ENCODE measurements at places on chromosomes 2 and 18.

DNA sequence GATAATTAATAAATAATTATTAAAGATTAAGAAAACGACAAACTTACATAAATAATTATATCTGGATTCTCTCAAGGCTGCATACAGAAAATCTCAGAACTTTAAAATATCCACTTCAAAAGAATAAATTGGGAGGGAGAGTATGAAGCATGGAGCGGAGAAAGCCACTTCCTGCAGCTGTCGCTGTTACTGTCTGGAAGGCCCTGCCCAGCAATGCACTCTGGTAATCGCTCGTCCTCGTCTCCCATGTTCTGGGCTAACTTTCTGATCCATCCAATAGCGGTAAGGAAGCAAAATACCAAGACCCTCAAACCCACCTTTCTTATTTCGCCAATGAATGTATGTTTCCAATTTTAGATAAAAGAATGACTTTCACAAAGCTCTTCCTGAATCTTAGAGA is 26.7 kb downstream of the CYRIA start:
- DNase-seq: no peak
- H3K27ac ChIP-seq: no peak overlapping the region
- peaks cover 24% of the 10 kb centered on the region for H3K4me1 ChIP-seq

DNA sequence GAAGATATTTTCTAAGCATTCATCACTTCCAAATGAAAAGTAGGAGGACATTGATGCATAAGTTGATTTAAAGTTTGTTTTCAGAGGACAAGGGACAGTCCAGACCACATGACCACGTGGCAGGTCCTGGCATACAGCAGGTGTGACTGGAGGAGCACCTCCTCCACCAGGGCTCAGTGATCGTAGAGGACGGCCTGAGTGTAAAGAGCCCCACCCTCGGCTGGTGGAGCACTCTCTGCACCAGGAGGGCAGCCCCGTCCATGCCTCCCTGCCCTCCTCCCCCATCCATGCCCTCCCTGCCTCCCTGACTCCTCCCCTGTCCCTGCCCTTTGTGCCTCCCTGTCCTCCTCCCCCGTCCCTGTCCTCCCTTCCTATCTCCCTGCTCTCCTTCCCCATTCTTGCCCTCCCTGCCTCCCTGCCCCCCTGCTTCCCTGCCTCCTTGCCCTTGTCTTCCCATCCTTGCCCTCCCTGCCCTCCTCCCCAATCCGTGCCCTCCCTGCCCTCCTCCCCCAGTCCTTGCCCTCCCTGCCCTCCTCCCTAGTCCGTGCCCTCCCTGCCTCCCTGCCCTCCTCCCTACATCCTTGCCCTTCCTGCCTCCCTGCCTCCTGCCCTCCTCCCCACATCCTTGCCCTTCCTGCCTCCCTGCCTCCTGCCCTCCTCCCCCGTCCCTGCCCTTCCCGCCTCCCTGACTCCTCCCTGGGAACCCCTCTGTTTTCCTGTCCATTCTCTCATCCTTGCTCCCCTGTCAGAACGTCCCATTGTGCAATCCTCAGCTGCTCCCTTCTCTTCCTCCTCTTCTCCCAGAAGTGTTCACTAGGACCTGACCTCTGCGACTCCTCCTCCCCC is 47.9 kb downstream of the ANKMY1 start:
- H3K36me3 ChIP-seq: peaks cover 1% of the 10 kb centered on the region
- no peak overlapping the region for H3K4me3 ChIP-seq
- DNase-seq: peak; percentile 14

DNA sequence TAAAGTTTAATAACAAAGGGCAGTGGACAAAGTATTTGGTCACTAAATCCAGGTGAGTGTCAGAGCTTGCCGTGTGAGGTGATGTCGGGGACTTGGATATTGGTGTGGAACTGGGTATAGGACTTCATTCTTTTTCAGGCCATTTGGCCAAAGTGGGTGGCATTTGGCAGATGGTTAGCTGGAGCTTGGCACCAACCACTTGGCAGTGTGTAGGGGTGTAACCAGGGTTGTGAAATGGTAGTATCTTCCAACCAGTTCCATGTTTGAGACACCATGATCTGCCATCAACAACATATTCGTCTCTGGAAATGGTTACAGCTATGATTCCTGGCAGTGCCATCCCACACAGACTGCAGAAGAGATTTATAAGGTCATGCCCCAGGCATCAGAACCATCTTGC is 113.9 kb downstream of the CCDC85A start:
- no peak for DNase-seq
- H3K27me3 ChIP-seq: no peaks in the 10 kb centered on the region
- no peaks in the 10 kb centered on the region for H3K36me3 ChIP-seq
- no peak overlapping the region for H3K4me3 ChIP-seq

GRCh38 chr2:147293991-147294824 is 550.6 kb upstream of the ACVR2A start:
- H3K4me3 ChIP-seq: no peak overlapping the region
- H3K27me3 ChIP-seq: no peaks in the 10 kb centered on the region
- peak overlapping the region; percentile 77 for H3K27ac ChIP-seq
- H3K36me3 ChIP-seq: peaks cover 50% of the 10 kb centered on the region
- peaks cover 91% of the 10 kb centered on the region for H3K4me1 ChIP-seq

DNA sequence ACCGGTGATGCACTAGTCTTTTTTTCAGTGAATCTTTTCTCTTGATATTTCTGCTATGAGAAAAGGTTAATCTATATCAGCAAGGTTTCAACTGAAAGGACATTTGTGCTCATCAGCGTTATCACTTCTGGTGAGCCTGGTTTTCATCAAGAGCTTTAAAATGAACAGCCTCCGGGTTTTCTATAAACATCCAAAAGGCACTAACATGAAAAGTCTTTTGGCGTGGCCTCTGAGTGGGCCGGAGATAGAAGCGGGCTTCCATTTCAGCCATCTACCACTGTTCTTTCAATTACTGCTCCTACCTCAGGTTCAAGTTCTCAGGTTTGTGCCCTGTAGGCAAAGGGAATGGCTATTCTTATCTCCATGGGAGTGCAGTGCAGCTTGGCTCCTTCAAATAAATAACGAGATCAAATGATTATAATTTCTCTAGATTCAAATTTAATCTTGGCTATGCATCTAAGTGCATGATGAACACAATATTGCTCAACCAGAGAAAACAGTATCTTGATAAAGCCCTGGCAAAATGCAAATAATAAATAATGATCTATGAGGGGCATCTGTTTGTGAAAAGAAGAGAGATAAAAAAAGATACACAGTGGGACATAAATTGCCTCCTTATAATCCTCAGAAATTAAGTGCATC is 314.8 kb downstream of the CDH2 start:
- no peaks in the 10 kb centered on the region for H3K36me3 ChIP-seq
- no peak overlapping the region for H3K4me3 ChIP-seq
- no peaks in the 10 kb centered on the region for H3K27me3 ChIP-seq
- no peak overlapping the region for H3K27ac ChIP-seq
- no peaks in the 10 kb centered on the region for H3K4me1 ChIP-seq
- DNase-seq: no peak

DNA sequence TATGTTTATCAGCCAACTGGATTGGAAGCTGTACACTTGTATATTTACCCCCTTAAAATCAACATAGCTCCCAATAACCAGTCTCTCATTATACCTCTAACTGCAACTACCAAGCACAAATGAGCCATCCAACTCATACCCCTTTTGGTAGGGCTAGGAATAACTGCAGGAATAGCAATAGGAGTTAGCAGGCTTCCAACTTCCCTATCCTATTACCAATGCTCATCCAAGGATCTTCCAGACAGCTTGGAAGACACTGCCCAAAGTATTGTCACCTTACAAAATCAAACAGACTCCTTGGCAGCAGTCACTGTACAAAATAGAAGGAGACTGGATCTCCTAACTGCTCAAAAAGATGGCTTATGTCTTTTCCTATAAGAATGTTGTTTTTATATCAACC is 61.6 kb downstream of the SLC25A12 start:
- no peaks in the 10 kb centered on the region for H3K27me3 ChIP-seq
- no peak overlapping the region for H3K4me3 ChIP-seq
- no peaks in the 10 kb centered on the region for H3K4me1 ChIP-seq
- no peak for DNase-seq

DNA sequence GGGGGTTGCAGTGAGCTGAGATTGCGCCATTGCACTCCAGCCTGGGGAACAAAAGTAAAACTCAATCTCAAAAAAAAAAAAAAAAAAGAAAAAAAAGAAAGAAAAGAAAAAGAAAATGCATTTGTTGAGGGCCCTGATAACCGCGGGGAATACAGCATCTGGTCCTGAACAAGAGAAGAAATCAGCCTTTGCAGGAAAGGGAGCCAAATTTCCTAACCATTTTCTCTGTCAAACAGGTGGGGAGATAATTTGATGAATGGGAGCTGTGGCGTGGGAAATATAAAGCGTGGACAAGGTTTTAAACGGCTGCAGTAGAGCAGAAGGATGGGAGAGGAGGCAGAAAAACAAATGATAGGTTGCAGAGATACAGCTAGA is 864 bp downstream of the E2F6 start:
- peaks cover 8% of the 10 kb centered on the region for H3K27me3 ChIP-seq
- peaks cover 37% of the 10 kb centered on the region for H3K4me1 ChIP-seq
- H3K36me3 ChIP-seq: peaks cover 7% of the 10 kb centered on the region
- H3K27ac ChIP-seq: no peak overlapping the region
- no peak for DNase-seq

DNA sequence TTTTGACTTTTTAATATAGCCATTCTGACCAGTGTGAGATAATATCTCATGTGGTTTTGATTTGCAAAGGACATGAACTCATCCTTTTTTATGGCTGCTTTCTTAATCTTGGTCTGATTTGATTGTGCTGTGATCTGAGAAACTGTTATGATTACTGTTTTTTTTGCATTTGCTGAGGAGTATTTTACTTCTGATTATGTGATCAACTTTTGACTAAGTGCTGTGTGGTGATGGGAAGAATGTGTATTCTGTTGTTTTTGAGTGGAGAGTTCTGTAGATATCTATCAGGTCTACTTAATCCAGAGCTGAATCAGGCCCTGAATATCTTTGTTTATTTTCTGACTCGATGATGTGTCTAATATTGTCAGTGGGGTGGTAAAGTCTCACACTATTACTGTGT is 16.8 kb downstream of the SP140L start:
- H3K4me1 ChIP-seq: peaks cover 55% of the 10 kb centered on the region
- H3K27me3 ChIP-seq: no peaks in the 10 kb centered on the region
- DNase-seq: no peak
- peaks cover 72% of the 10 kb centered on the region for H3K36me3 ChIP-seq
- H3K4me3 ChIP-seq: no peak overlapping the region

DNA sequence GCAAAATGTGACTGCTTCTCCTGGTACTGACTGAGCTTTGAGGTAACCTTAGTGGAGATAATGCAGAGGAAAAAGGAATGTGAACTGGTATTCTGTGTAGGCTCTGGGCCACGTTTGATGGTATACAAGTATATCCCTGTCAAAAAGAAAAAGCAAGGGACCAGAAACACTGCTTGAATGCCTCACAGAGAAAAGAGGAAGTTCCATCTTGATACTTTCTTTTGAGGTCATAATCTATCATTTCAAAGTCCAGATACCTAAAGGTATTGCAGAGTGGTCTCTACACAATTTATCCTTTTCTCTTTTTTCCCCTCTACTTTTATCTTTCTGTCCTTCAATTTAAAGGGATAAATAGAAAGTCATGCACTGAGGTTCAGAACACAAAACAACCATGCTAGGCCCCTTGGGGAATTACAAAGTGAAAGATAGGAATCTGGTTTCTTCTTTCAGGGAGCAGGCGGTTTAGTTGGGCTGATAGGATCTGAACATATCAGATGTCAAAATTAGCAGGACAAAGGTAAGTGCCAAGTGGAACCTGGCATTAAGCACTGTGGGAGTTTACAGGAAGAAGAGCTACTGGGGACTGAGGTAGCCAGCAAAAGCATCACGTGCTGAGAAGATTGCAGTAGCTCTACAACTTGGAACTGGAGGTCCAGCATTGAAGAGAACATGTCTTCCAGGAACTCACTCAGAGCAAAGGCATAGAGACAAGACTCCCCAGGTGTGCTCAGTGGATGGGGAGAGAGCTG is 121.2 kb downstream of the LYPD6 start:
- H3K36me3 ChIP-seq: no peaks in the 10 kb centered on the region
- no peak overlapping the region for H3K27ac ChIP-seq
- no peak for DNase-seq
- H3K27me3 ChIP-seq: no peaks in the 10 kb centered on the region
- no peak overlapping the region for H3K4me3 ChIP-seq

DNA sequence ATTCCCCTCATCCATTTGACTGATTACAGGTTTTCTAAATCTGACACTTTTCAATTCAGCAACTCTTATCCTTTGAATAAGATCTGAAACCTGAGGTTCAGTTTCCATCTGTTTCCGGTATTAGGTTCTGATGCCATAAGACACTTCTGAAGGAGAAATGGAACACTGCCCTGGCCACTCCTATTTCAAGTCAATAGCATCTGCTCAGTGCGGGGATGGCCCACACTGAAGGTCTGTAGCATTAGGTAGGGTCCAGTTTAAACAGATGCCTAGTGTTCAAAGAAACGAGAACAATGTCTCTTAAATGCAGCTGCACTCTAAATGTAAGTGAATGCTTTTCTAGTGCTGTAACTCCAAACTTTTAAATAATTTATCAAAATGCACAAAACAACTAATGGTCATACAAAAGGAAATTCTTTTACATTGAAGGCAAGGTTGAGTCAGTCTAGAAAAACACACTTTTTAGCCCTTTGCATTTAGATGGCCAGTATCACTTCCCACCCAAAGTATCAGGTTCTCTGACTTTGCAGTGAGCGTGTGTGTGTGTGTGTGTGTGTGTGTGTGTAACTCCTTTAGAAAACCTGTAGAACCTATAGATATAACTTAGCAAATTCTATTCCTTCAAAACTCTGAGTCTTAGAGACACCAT is 78.2 kb downstream of the STK39 start:
- no peak for DNase-seq

DNA sequence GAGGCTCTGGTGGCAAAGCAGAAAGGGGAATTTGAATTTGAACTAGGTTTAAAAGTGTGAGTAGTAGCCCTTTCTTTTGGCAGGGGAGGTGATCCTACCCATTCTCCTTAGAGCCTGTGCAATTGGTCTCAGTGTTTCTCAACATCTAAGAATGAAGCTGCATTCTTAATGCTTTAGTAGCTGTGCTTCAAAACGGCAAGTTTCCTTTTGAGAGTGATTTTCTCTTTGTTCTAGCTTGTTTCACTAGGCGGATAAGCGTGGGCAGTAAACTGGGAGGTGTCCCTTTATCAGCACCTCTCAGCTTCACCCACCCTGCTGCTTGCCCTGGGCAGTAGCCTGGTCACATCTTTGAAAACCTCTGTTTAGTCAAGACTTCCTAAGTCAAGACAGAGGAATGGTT is 6.7 kb downstream of the CRIM1 start:
- peaks cover 54% of the 10 kb centered on the region for H3K27me3 ChIP-seq
- no peak overlapping the region for H3K27ac ChIP-seq
- no peaks in the 10 kb centered on the region for H3K36me3 ChIP-seq

DNA sequence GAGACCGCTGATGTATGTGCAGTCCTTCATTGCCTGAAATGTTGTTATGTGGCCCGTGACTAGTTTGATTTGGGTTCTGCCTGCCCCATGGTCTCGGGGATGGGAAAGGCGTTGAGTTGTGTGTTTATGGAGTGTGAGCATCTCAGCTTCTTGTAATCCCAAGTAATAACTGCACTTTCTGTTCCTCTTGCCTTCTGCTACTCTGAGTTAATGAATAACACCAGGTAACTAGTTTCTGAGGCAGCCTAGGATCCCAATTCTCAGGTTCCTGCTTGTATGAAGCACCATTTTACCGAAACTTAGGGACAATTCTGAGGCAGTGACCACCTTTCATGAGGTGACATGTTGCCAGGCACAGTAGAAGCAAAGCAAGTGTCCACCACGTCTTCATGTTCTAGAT is 170.0 kb downstream of the ALK start:
- no peak overlapping the region for H3K4me3 ChIP-seq
- H3K27ac ChIP-seq: no peak overlapping the region
- no peaks in the 10 kb centered on the region for H3K4me1 ChIP-seq
- no peaks in the 10 kb centered on the region for H3K27me3 ChIP-seq
- no peak for DNase-seq
